A549 treated with Mapracorat at 1 μM for 4 hours (cell line): ENCODE measurements at places on chromosomes 13 and 19. TPM values are rescaled to one million over a fixed set of nuclear protein-coding genes. Genes with fewer than 3 reads are reported as not detected.

Gene EFNA2
- total RNA-seq: 1.5 to 2.4 TPM (median 1.7 TPM) in 5 replicates

Gene FFAR2
- not detected in 5 replicates for total RNA-seq

Gene MCEMP1
- not detected in 5 replicates for total RNA-seq

Gene FUT6
- total RNA-seq: 0.15 TPM in 1 of 5 replicates, not detected in the others

Gene CDC16
- total RNA-seq: 38.9 to 43.9 TPM (median 42.2 TPM) in 5 replicates

Gene PTGER1
- 0.09 to 0.26 TPM (median 0.12 TPM) in 5 replicates for total RNA-seq
